ENCODE measurements at places on chromosomes 5 and 9. TPM values are rescaled to one million over a fixed set of nuclear protein-coding genes. Genes with fewer than 3 reads are reported as not detected.

The PCDHB14 gene
- not detected for total RNA-seq

The CETN3 gene
- total RNA-seq, result 39.8 TPM

The PCDHGA7 gene
- 0.22 TPM for total RNA-seq

The HTR4 gene
- total RNA-seq, result not detected

The ENTPD2 gene
- total RNA-seq, result not detected

The ARL10 gene
- total RNA-seq, result 22.3 TPM

The PRLR gene
- total RNA-seq, result not detected

The BHMT2 gene
- total RNA-seq, result not detected

The GRXCR2 gene
- total RNA-seq, result not detected

The PGM5 gene
- not detected for total RNA-seq

The BRIX1 gene
- total RNA-seq, result 110 TPM

The ESM1 gene
- total RNA-seq, result not detected

The SEMA6A gene
- 0.23 TPM for total RNA-seq

The NOXA1 gene
- total RNA-seq, result 0.49 TPM

The EXD3 gene
- 4.8 TPM for total RNA-seq

The C5 gene
- 1.2 TPM for total RNA-seq

The TIMD4 gene
- total RNA-seq, result 27.3 TPM

The IFNK gene
- not detected for total RNA-seq

The PDGFRB gene
- 0.76 TPM for total RNA-seq

The PCDHGA4 gene
- total RNA-seq, result 0.21 TPM

The PPP2R2B gene
- total RNA-seq, result not detected

The SLCO6A1 gene
- not detected for total RNA-seq

The FOXD4L3 gene
- not detected for total RNA-seq

The PRXL2C gene
- 8.1 TPM for total RNA-seq

The DOLPP1 gene
- total RNA-seq, result 28.4 TPM

The SLIT3 gene
- 0.20 TPM for total RNA-seq

The PCDH1 gene
- total RNA-seq, result not detected

The LRRC70 gene
- total RNA-seq, result 0.86 TPM

The IL7R gene
- total RNA-seq, result 50.8 TPM

The TTC16 gene
- 0.10 TPM for total RNA-seq

The MAPKAP1 gene
- total RNA-seq, result 108 TPM

The SPINK4 gene
- not detected for total RNA-seq

The RIOK2 gene
- 47.2 TPM for total RNA-seq

The TAS2R1 gene
- not detected for total RNA-seq

The ANKRD20A1 gene
- 1.9 TPM for total RNA-seq

The CATSPER3 gene
- total RNA-seq, result 0.81 TPM

The GALNT12 gene
- total RNA-seq, result 2.3 TPM

All from activated T-helper 1 cell treated with anti-CD3 and anti-CD28 coated beads, Interleukin-12 subunit alpha, Interleukin-12 subunit beta, Interleukin-2, Interleukin-4 antibody, amounts not matched to agents 30 ng/mL and 10 ng/mL and 1 ng/mL, durations not matched to agents 14 hours and 24 hours and 36 hours (primary cell).